Activated effector memory CD4-positive, alpha-beta T cell treated with anti-CD3 and anti-CD28 coated beads, Interleukin-2, amount 50 U/mL, for 16 hours (primary cell): ENCODE measurements at places on chromosomes 13 and 19.

DNA sequence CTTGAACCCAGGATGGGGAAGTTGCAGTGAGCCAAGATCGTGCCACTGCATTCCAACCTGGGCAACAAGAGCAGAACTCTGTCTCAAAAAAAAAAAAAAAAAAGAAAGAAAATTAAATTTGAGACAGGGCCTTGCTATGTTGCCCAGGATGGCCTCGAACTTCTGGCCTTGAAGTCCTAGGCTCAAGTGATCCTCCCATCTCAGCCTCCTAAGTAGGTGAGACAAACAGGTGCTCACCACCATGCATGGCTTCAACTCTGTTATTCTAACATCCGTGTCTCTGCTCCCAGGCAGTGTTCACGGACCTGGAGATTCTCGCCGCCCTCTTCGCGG is 40.3 kb downstream of the PDE4A start:
- DNase-seq, result no peak

DNA sequence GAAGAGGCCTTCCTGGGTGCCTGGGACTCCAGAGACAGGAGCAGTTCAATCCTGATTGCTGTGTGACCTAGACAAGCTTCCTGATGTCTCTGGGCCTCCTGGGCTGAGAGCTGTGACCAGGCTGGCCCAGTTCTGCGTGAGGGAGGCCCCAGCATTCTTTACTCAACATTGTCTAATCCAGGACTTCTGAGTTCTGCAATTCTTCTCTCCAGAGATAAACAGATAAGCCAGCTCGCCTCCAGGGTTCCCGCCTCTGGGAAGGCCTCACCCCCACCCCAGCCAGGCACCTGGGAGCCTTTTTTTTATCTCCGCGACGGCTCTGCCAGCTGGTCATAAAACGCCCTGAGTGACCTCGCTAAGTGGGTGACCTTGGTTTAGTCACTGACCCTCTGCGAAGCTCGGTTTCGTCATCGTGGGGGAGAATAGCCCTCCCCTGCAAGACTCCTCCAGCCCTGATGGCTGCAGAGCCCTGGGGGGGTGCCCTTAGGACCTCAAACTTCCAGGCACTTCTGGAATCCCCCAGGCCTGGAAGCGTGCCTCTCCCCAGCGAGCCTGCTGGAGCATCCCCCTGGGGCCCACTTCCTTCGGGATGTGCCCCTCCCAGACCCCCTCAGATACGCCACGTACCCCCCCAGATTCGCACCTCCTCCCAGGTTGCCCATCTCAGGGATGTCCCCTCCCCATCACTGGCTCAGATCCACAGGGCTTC is 1.9 kb downstream of the SULT2B1 start:
- DNase-seq, result no peak

DNA sequence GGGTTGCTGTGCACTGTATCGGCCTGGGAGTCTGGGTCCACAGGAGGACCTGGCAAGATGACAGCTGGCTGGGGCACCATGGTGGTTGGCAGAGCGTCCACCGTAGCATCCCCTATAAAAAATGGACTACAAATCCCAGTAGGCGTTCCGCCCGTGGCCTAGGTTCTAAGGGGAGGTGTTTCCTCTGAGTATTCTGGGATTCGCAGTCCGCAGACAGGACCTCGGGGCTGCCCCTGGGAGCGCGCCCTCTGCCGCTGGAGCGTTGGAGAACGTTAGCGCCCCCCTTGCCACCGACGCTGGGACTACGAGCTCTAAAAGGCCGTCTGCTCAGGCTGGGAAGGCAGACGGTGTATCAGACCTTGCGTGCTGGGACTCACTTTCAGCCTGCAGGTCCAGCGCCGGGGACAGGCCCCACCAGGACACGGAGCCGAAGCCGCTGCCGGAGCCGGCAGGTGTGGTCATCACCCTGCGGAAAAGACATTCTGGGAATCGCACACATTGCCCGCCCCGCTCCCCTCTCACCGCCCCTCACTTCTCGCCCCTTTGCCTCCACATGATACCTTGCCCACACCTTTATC is 372 bp downstream of the DNAAF3 start:
- DNase-seq, result peak; percentile 78

DNA sequence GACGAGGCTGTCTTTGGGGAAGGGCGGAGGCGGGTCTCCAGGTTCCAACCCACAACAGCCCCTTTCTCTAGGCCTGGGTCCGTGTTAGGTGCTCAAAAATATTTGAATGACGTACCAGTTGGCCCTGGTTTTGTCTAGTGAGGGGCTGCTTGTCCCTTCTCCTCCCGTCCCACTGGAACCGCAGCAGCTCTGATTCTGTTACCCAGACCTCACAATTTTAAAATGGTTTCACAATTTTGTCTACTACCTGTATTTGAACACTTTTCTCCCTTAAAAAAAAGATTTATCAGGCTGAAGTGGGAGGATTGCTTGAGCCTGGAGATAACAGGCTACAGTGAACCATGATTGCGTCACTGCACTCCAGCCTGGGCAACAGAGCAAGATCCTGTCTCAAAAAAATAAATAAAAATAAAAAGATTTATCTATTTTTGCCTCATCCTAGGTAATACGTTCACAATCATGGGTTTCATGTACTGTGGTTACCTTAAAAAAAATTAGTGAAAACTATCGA is 1.3 kb upstream of the IRF2BP1 start:
- no peak for DNase-seq

DNA sequence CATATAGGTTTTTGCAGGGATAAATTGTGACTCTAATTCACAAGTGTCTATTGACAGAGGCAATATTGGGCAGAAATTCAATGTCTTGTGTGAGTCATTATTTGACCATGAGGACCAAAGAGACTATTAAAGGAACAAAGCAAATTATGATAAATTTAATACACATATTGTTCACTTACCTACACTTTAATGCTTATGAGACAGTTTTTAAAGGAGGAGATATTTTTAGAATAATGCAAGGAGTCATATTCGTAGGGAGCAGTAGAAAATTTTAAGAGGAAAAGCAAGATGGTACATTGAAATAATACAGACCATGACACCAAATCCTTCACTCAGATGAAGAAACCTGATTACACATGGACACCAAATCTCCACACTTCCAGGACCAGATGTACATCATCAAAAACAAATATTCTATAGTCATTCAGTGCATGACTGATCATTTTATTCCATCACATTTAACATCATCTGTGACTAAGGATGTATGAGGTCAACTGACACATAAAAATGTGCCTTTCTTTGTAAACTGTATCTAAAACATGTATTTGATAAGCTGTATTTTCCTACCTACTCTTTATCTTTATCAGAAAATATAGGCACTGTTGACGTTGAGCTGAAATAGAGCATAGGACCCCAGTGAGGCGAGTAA is 4.2 kb upstream of the OR7A17 start:
- DNase-seq, result no peak

DNA sequence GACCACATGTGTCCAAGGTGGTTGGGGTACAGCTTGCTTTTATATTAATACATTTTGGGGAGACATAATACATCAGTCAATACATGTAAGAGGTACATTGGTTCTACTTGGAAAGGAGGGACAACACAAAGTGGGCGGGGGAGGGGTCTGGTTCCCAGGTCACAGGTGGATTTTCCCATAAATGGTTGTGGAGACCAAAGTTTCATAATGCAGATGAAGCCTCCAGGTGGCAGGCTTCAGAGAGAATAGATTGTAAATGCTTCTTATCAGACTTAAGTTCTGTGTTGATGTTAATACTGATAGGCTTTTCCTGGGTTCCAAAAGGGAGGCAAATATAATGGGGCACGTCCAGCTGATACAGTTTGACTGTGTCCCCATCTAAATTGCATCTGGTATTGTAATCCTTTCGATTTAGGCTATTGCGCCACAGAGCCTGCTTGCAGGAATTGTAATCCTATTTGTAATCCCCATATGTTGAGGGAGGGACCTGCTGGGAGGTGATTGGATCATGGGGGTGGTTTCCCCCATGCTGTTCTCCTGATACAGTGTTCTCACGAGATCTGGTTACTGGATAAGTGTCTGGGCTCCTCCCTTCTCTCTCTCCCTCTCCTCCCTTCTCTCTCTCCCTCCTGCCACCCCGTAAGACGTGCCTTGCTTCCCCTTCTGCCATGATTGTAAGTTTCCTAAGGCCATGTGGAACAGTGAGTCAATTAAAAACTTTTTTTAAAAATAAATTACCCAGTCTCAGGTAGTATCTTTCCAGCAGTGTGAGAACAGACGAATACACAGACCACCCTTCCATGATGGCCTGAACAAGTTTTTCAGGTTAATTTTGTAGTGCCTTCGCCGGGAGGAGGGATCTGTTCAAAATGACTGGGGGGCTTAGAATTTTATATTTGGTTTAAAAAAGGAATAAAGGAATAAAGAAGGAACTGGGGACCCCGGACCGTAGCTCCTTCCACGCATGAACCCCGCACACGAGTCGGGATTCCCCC is 44.9 kb downstream of the ZNF823 start:
- DNase-seq, result no peak

DNA sequence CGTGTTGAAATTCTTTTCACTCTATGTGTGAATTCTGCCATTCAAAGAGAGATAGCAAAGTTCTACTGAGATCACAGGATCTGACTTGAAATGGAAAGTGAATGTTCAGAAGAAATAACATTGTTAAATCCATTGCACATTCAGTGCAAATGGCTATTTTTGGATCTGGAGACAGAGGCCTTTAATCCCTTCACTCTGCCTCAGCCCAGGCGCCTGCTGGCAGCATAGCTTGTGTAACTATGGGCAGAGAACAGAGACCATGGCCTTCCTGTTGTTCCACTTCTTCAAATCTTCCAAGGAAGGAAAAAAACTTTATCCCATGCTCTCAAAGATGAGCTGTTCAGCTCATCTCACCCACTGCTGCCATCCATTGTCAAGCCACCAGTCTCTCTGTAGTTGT is 265.4 kb downstream of the LMO7 start:
- DNase-seq, result no peak

DNA sequence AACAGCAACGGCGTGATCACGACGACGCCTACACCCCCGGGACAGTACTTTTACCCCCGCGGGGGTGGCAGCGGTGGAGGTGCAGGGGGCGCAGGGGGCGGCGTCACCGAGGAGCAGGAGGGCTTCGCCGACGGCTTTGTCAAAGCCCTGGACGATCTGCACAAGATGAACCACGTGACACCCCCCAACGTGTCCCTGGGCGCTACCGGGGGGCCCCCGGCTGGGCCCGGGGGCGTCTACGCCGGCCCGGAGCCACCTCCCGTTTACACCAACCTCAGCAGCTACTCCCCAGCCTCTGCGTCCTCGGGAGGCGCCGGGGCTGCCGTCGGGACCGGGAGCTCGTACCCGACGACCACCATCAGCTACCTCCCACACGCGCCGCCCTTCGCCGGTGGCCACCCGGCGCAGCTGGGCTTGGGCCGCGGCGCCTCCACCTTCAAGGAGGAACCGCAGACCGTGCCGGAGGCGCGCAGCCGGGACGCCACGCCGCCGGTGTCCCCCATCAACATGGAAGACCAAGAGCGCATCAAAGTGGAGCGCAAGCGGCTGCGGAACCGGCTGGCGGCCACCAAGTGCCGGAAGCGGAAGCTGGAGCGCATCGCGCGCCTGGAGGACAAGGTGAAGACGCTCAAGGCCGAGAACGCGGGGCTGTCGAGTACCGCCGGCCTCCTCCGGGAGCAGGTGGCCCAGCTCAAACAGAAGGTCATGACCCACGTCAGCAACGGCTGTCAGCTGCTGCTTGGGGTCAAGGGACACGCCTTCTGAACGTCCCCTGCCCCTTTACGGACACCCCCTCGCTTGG is 966 bp downstream of the JUNB start:
- DNase-seq, result peak; percentile 91

DNA sequence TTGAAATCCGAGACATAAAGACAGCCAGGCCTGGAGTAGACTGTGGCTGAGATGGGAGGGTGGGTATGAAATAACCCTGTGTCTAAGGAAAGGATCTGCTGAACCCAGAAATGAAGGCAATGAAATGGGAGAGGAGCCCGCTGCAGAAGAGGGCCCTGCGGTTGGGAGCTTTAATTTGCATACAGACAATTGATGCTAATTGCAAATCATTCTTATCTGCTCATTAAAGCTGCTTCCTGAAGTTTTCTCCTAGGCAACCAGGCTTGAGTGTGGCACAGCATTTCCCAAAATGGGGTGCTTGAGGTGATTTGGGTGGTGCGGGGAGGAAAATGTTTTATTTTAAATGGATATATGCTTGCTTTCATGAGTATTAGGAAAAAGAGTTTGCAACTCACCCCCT is 55.4 kb downstream of the DPF1 start:
- DNase-seq, result no peak

- DNase-seq, result no peak
Measured at GRCh38 chr13:95382916-95383315, 81.7 kb upstream of the ABCC4 start.

DNA sequence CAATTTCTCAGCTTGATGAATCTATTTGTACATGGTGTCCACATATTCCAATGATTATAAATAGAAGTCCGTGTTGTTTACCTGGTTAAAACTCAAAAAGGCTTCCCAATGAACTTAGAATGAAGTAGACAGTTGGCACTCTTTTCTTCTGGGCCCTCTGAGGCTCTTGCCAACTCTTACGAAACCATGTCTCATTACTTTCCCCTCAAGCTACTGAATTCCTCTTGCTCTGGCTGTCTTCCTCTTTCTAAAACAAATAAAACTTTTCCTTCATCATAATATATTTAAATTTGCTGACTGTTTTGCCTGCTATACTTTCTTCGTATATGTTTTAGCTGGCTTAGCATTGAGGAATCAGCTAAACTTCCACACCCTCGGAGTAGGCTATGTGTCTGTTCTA is 139.7 kb downstream of the SLITRK6 start:
- no peak for DNase-seq

GRCh38 chr19:40190891-40191835 is at the start of gene MAP3K10:
Gene MAP3K10, plus strand, starts transcription at chr19:40191426. Its CDS starts 606 bp downstream, at chr19:40192032.
- DNase-seq, result peak; percentile 91
